NCI-H187 (cell line): ENCODE measurements at places on chromosomes 1 and 21.

DNA sequence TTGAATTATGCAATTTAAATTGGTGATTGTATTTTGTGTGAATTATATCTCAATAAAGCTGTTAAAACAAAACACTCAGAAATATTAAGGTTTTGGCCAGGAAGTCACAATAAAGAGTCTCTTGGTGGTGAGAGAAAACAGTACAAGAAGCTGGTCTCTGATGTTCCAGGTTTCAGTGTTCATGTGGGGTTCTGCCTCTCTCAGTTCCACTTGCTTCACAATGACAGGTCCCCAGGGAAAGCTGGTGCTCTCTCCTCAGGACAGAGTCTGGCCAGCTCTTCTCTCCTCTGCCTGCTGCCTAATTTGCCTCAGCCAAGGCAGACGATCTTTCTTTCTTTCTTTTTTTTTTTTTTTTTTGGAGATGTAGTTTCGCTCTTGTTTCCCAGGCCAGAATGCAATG lies 342.9 kb upstream of the PLXNA2 start:
- no peak for DNase-seq

- DNase-seq, result no peak
Measured at GRCh38 chr1:31652891-31653499, 8.3 kb upstream of the PEF1 start.

DNA sequence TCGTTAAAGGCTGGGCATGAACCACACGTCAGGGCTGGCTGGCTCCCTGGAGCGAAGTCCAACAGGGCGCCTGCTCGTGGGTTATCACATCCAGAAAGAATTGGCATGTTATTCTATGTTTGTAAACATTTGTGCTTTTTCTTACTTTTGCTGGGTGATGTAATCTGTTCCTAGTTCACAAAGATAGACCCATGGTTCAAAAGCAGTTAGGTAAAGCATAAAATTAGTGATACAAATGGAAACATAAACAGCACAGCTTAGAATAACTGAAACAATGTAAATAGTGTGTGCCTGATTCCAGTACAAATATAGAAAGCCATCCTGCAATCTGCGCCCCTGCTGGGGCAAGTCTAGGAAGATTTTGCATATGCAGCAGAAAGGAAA lies 184.0 kb upstream of the C1orf174 start:
- no peak for DNase-seq

GRCh38 chr1:198682850-198683249 lies 44.0 kb downstream of the PTPRC start:
- DNase-seq, result no peak
